ENCODE measurements at places on chromosomes 7 and 10.

- no peak for DNase-seq
Observed at GRCh38 chr7:158695056-158695455, 9.5 kb downstream of the NCAPG2 start.

- no peak for DNase-seq
Observed at GRCh38 chr7:151249732-151250072, 1.2 kb upstream of the SMARCD3 start.

GRCh38 chr7:105980645-105981396 lies 17.8 kb downstream of the CDHR3 start:
- no peak for DNase-seq

DNA sequence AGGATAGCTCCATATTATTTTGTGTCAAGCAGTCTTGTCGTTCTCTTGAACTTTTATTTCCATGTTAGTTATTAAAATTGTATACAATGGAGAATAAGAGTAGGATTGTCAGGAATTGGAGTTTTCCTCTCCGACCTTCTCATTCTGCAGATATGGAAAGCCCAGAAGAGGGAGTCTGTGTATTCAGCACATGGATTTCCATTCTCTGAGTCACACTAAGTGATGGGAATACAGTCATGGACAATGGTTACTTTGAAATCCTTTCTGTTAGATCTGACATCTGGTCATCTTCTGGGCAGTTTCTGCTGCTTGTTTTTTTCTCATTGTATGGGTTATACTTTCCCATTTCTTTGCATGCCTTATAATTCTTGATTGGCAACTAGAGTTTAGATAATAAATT lies 5.0 kb upstream of the TASOR2 start:
- DNase-seq = no peak

GRCh38 chr7:87853237-87853864 lies 22.8 kb downstream of the SLC25A40 start:
- DNase-seq = no peak

DNA sequence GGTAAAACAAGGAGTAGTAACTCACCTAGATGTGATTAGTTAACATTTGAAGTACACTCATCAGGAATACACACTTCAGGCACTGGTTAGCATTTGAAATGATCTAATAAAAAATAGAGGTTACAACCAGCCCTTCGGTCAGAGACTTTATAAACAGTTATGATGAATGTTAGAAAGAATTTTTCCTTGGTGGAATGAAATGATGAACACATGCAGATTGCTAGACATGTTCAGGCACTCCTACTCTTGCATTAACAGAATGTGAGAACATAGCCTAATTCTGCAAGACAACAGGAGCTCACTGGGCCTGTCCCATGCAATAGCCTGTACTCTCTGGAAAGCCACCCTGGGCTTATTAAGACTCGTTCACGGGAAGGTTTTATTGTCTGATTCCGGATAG lies 47.3 kb upstream of the TECTB start:
- no peak for DNase-seq

DNA sequence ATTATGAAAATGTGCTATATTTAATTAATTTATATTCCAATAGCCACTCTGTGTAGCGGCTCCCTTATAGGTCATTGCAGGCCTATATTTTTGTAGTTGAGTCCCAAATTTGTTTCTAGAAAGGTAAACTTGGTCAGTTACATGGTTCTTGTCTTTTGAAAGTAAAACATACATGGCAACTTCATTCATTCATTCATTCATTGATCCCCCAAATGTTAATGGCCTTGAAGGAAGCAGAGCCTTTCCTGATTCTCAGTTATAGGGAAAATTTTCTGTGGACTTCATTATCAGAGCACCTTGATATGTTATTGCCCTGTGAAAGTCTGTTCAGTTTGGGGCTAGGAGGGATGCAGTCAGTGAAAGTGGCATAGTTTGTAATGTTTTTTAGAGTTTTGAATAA lies 2.9 kb downstream of the BLVRA start:
- DNase-seq = no peak

- no peak for DNase-seq
Observed at GRCh38 chr7:152872745-152873118, 113.2 kb downstream of the ACTR3B start.

DNA sequence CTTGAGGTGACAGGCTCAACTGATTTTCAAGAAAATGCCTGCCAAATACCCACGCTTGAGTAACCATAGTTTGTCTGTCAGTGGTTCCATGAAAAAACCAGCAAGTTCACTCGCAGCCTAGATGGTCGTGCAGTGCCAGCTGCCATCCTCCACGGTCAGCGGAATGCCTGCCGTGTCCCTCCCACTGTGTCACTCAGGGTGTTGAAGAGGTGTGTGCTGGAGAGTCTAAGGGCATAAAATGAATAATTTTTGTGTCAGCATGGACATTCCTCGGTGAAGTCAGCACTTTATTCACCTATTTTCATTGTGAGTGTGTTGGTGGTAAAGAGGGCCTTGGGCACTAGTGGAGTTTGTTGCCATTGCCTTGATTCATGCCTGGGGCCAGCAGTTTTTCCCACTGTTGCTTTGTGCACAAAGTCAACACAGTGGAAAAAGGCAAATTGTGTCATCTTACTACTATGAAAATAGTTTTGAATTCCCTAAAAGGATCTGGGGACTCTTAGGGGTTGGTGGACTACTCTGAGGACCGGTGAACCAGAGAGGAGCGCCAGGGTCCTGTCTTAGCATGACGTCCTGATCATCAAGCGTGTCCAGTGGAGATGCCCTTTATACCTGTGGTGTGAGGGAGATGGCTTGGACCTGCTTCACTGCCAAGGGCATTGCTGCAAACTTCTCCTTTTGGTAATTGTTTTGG lies 17.6 kb downstream of the MINDY4 start:
- DNase-seq = no peak

DNA sequence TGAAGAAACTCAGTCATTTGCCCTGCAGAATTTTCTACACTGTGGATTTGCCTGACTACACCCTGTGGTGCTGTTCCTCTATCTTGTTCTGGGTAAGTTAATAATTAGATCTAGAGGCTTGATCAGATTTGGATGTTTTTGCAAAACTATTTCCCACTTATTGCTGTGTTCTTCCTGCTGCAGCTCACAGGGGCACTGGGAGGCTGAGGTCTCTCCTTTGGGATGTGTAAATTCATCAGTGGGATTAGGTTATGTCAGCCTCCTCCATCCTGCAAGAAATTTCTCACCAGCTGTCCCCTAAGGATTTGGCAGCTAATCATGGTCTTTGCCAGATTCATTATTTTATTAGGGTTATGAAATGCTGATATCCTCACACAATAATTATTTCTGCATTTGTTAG lies 148.1 kb upstream of the ZNF32 start:
- no peak for DNase-seq

DNA sequence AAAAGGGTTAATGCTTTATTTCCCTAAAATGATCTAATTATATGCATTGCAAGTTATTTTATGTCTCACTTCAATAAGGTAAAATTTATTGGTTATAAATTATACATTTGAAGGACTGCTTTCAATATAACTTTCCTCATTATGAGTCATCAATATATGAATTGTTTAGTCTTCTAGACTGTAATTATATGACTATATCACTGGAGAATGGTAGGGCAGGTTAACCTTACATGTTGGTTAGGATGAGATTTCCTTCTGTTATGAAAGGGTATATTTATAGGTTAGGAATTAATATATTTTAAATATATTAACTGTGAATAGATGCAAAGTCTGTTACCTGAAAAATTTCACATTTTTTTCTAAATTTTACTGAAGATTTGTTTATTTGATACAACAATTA lies 406.4 kb upstream of the ETV1 start:
- no peak for DNase-seq

GRCh38 chr10:43204943-43205671 lies 61.8 kb downstream of the RASGEF1A start:
- peak; percentile 64 for DNase-seq

DNA sequence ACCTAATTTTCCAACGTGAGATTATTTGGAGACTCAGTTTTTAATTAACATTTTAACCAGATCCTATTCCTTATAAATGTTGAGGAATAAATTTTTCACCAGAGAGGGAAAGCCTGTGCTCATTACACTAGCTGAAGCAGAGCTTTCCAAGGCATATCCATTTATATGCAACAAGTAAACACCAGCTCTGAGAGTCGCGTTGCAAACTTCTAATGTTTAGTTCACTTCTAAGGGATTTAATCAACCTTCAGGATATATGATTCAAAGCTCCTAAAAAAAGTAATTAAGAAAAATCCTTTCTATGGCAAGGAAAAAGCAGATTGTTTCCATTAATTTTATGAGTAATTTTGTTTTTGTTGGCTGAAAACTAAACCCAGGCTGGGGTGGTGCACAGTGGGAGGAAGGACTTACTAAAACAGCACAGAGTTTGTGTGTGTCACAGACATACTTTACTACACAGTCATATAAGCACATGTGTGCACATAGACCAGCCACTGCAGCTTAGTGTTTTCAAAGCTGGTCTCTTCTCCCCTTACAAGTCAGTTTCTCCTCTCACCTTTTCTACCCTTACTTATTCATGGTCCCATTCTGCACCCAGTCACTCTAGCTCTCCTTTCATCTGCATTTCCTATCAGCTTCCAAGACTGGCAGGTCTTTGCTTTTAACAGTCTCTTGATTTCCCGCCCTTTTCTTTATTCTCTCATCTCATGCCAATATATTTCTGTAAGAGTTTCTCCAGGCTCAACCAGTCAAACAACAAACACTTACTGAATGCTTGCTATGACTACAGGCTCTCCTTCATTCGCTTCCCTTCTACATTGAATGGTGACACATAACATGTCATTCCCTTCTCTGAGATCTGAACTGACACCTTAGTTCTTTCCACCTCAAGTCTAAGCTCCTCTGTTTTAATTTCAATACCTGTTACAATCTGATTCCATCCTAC lies 81.1 kb upstream of the FZD1 start:
- DNase-seq = no peak

- no peak for DNase-seq
Observed at GRCh38 chr7:121102619-121103018, 114.1 kb downstream of the CPED1 start.

GRCh38 chr7:115133248-115133647 lies 211.4 kb downstream of the MDFIC start:
- no peak for DNase-seq

GRCh38 chr10:42574336-42574735 lies 64.0 kb downstream of the ZNF33B start:
- DNase-seq = no peak

DNA sequence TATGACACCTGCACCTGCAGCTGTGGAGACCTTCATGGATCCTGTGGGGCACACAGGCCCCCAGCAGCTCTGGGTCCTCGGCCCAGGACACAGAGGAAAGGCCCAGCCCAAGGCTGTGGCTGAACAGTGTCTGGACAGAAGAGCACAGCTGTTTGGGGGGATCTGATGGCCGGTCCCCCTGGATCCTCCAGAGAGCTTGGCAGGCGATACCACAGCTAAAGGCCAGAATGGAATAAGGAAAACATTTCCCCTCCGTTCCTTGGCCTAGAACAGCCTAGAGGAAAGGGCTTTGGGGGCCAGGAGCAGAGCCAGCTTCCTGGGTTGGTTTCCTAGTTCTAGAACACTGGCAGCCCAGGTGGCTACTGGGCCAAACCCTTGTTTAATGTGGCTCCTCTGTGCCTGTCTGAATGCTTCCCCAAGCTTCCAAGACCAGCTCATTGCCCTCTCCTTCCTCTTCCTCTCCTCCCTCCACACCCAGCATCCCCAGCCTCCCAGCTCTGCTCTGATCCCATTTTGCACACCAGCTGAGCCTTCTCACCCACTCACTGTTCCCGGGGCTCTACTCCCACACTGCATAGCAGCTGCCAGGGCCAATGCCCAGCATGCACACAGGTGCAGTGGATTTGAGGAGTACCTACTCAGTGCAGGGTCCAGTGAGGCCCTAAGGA lies 46.9 kb downstream of the GPAM start:
- no peak for DNase-seq

DNA sequence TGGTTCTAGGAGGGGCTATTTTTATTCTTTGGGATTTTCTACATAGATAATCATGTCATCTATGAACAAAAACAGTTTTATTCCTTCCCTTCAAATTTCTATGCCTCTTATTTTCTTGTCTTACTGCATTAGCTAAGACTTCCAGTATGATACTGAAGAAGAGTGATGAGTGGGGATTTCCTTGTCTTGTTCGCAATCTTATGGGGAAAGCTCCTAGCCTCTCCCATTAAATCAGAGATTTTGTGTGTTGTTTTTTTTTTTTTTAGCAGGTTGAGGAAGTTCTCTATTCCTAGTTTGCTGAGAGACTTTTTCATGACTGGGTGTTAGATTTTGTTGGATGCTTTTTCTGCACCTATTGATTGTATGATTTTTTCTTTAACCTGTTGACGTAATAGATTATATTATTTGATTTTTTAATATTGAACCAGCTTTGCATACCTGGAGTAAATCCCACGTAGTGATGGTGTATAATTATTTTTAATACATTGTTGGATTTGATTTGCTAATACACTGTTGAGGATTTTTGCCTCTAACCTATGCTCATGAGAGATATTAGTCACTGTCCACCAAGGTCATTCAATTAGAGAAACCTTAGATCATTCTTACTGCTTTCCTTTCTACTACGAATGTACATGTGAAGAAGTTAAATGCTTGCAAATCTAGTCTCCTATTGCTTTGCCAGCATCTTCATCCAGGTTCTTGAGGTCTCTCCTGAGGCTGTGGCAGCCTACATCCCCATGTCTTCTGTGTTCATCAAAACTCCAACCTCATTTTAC lies 6.5 kb downstream of the ATP5F1C start:
- DNase-seq = no peak

DNA sequence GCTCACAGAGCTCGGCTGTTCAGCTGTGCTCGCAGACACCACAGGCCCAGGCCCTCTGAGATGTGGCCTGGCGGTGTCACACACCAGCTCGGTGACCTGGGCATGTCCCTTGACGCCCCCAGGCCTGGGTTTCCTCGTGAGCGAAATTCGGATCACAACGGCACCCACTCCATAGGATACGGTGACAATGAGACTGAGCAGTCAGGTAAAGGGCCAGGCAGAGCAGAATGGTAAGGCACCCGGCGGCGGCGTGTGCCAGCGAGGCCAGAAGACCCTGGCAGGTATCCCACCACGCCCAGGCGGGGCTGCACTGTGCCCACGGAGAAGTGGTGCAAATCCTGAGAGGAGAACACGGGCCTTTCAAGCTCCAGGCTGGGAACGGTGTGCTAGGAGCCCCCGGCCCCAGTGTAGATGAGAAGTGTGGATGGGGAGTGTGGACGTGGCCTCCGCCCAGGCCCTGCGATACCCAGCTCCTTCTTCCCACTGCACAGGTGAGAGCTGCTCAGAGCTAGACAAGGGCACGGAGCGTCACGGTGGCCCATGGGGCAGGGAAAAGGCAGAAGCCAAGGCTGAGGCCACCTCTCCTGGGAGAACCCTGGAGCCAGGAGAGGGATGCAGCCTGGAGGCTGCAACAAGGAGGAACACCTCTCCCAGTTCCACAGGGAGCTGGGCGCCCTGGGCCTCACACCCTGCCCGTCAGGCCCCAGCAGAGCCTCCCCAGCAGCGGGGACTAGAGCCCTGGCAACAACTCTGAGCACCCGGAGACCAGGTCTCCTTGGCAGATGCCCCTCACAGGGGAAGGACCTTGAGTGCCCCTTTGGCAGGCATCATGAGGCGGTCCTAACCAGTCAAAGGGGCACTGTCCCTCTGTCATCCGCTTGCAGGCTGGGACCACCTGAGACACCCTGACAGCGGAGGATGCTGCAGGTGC lies 219.1 kb downstream of the MAD1L1 start:
- no peak for DNase-seq

- no peak for DNase-seq
Observed at GRCh38 chr7:137772748-137773147, 74.0 kb downstream of the DGKI start.
